ENCODE measurements at places on chromosomes 16 and 17. TPM values are rescaled to one million over a fixed set of nuclear protein-coding genes. Genes with fewer than 3 reads are reported as not detected.

B3GNT9 gene
- total RNA-seq = 19.1 TPM

ARHGAP27 gene
- total RNA-seq = 25.1 TPM

DNA sequence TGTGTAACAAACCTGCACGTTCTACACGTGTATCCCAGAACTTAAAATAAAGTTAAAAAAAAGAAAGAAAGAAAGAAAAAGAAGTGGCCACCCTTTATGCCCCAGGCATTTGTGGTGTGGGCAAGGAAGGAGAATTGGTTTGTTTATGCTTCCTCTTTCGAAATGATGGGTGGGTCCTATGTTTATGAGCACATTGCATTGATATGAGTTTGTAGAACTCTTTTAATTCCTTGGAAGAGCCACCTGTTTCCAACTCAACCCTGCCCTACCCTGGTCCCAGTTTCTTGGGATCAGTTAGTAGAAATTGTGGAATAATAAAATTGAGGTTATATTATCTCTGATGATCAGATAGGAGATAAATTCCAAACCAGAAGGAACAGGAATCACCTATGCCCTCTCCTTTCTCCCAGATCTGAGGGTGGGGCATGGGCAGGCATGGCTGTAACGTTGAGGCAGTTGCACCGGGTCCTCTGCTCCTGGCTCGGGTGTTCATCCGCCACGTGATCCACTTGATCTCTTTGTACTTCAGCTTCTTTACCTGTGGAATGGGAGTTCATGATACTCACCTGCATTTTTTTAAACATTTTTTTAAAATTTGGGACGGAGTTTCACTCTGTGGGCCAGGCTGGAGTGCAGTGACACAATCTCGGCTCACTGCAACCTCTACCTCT is 15.9 kb downstream of the CHAD start:
- DNase-seq = no peak

GRCh38 chr16:30802936-30803335 is 15.9 kb upstream of the ZNF629 start:
- peak; percentile 1 for DNase-seq

DNA sequence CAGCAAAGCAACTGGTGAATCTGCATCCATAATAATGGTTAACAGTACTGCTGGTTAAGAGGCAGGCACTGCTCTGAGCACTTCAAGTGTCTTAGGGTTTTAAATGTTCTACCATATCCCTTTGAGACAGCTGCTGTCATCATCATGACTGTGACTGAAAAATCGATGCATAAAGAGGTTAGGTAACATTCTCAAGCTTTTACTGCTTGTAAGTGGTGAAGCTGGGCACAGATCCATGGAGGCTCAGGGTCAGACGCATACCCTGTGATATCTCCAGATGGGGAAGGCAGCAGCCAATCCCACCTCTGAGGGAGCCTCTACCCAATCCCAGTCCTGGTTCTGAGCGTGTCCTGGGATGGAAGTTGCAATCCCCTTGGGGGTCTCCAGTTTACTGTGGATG is 57.6 kb upstream of the SOX9 start:
- no peak for DNase-seq

- no peak for DNase-seq
Observed at GRCh38 chr17:52410781-52411180, 252.3 kb upstream of the CA10 start.

Data from right cardiac atrium (tissue), 5 donors.